ENCODE measurements at places on chromosomes 11 and 22. TPM values are rescaled to one million over a fixed set of nuclear protein-coding genes. Genes with fewer than 3 reads are reported as not detected.

The GRM5 gene
- total RNA-seq, result not detected

DNA sequence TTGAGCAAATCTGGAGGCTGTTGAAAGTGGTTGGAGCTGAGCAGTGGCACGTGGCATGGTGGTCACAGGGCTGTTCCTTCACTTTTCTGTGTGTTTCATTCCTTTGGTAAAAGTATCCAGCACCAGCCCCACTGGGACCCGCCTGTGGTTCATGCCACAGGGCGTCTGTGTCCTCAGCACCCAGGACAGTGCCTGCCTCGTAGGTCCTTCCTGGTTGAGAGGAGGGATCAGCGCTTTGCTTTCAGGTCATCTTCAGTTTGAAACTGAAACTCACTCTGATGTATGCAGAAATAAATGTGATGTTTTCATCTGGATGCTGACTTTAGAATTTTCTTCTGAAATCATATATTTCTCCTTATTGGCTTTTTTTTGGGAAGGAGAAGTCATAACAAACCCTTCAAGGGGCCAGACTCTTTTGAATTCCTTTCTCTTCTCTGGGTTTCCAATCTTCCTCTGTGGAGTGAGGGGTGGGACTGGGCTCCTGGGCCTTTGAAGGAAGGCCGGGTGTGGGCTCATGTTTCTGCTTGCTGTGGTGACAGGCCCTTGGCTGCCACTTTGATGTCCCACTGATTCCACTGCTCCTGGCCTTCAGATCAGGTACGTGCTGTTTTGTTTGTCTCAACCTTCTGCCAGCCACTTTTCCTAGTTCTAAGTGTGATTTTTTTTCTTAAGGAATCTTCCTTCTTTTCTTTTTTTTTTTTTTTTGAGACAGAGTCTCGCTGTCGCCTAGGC lies 26.2 kb downstream of the TBC1D22A start:
- ATAC-seq, result no peak

DNA sequence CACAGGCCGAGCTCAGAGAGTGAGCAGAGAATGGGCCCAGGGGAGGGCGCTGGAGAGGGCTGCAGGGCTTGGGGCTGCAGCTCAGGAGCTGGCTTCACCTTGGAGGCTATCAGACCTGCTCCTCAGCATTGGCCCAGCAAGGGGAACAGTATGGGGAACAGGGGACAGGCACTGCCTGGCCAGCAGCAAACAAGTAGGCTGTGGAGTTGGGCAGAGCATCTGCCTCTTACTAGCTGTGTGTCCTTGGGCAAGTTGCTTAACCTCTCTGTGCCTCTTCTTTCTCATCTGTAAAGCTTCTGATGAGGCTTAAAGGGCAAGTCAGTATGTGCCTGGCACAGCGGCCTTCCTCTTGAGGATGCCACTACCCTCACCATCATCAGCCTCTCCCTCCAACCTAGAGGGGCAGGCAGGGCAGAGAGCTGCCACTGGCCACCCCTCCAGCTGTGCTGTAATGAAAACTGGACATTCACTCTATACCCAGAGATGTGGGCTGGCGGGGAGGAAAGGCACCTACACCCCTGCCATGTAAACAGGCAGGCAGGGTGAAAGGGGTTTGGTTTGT lies 7.5 kb upstream of the CDKN1C start:
- ATAC-seq, result no peak

The ARHGAP42 gene
- total RNA-seq, result 4.5 TPM

The DHCR7 gene
- 48.2 TPM for total RNA-seq

DNA sequence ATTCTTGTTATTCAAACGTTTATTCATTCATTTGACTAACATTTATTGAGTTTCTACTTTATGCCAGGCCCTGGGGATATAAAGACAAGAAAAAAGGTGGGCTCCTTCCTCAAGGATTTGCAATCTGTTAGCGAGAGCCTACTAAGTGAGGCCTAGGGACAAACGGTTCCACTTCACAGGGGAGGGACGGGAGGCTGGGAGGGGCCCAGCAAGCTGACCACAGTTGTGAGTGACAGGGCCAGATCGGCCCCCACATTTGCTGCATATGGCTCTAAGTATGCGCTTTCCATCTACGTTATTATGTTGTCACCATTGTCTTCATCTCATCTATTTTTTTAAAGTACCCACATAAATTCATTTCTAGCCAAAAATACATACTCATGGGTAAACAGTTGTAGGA lies 271.1 kb downstream of the BUD13 start:
- no peak for ATAC-seq

- no peak for ATAC-seq
Measured at GRCh38 chr11:126394036-126394435, 38.5 kb downstream of the ST3GAL4 start.

DNA sequence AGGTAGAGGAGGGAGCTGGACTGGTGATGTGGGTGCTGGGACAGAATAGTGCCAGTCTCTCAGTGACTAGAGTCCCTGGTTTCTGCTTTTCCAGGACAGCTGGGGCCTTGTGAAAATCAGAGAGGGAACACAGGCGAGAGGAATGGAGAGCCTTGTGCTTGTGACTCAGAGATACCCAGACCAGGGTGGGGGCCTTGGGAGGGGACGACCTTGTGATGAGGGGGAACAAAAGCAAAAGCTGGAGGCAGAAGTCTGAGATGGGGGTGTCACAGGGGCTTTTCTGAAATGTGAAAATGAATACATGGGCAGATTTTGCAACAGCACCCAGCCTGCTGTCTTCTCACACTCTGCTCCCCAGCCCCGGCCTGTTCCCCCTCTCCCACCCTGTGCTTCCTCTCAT lies 3.4 kb upstream of the NR1H3 start:
- no peak for ATAC-seq

- no peak for ATAC-seq
Measured at GRCh38 chr11:73288192-73288872, 16.2 kb downstream of the P2RY6 start.

DNA sequence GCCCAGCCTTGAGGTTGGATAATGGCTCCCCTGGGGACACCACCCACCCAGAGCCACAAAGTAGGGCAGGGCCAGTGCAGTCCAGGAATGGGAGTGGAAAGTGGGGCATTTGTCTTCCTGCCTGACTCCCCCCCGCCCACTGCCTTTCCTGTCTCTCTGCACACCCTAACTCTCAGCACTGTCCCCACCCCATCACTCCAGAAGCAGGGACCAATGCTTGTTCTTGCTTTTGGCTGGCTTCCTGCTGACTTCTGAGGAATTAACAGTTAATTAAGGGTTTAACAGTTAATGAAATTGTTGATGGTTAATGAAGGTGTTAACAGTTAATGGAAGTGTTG lies 4.7 kb downstream of the PITPNM1 start:
- ATAC-seq, result no peak

- ATAC-seq, result no peak
Measured at GRCh38 chr11:108825381-108825780, 160.5 kb downstream of the DDX10 start.

DNA sequence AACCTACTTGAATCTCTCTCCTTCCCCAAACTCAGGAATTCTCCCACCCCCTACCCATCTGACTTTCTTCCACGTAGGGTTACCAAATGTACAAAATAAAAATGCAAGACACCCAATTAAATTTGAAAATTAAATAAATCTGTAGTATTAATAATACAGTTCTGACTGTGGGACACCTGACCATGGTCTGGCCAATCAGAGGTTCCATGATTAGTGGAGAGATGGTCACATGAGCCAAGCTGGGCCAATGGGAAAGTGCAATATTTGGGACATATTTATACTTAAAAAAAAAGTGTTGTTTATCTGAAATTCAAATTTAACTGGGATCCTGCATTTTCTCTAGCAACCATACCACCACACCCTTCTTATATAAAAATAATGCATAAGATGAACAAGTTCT lies 29.8 kb upstream of the ASPHD2 start:
- ATAC-seq, result peak; percentile 66

- ATAC-seq, result peak; percentile 100
Measured at GRCh38 chr11:32809313-32809712, 14.9 kb upstream of the CCDC73 start.

The OSBPL5 gene
- total RNA-seq, result 18.3 TPM

DNA sequence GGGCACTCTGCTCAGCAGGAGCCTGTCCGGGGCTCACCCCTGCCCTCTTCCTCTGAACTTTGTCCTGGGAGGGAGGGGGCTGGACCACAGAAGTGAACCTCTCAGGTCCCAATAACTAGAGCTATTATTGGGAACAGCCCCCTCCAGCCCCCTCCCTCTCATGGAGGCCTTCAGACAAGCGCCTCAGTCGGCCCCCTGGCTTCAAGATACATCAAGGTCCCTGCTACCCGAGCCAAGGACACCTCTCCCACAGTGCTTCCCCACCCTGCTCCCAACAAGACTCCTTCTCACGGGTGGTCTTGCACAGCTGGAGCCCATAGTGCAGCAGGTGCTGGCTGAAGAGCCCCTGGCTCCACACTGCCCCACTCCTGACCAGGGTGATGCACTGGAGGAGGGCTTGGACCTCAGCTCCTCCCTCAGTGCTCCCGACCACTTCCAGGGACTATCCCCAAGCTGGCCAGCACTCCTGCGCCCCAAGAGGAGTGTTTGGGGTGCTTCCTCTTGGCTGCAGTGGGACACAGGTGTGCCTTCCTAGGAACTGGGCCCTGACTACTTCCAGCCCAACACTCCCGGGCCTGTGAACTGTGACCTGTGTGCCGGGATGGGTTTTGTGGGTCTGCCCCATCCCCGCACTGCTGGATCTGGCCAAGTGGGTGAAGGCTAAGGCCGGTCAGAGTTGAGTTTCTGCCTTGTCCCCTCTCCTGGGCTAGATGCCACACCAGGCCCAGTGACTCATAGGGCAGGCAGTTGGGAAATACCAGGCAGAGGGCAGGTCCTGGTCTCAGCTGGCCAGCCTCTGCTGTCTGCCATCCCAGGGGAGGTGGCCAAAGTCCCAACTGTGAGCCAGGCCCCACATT lies 2.2 kb downstream of the PNPLA2 start:
- ATAC-seq, result no peak

The KCNJ1 gene
- total RNA-seq, result 0.47 TPM

DNA sequence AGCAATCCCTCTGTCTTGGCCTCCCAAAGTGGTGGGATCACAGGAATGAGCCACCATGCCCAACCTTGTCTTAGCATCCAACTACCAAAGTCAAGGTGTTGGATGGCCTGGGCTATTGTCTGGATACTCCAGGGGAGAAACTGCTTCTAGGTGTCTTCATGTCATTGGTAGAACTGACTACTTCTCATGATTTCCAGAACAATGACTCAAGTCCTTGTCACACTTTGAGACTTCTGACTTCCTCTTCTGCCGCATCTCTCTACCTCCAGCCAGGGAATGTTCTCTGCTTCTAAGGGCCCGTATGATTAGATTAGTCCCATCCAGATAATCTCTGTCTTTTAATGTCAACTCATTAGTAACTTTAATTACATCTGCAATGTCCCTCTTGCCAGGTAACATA lies 30.6 kb downstream of the APOL6 start:
- ATAC-seq, result no peak
